Cortex of kidney (tissue), 1 donor: ENCODE measurements at places on chromosomes 5 and 9.

GRCh38 chr9:5510360-5510931 is at the start of gene PDCD1LG2:
PDCD1LG2 (plus strand) TSS chr9:5510531; CDS start chr9:5522547, 12,016 bp downstream.
- DNase-seq = no peak

GRCh38 chr9:14730461-14730898 is 7.9 kb upstream of the CER1 start:
- no peak for DNase-seq

GRCh38 chr9:93967020-93967803 is 12.1 kb upstream of the BARX1 start:
- no peak for DNase-seq

DNA sequence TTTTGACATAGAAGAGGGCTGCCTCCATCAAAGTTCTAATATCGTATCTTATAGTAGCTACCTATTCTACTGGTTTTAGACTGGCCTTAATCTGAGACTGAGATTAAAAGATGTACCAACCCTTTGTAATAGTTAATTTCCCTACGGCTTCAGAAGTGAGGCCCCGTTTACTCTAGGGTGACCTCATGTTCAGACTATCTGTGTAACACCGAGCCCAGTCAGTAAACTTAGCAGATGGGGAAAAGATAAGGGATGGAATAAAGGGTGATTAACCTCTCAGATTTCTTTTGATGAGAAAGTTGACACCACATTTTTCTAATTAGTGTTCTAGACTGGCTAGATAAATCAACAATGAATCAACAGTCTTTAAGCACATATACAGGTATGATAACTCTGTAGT is 283.1 kb downstream of the KCTD16 start:
- DNase-seq = no peak

GRCh38 chr5:156427315-156427714 is 100.4 kb downstream of the SGCD start:
- DNase-seq = no peak

GRCh38 chr9:129077236-129077635 is 3.7 kb upstream of the DOLPP1 start:
- no peak for DNase-seq

- DNase-seq = no peak
These were observed 587.7 kb upstream of the GRAMD2B start for GRCh38 chr5:125835293-125836172.

DNA sequence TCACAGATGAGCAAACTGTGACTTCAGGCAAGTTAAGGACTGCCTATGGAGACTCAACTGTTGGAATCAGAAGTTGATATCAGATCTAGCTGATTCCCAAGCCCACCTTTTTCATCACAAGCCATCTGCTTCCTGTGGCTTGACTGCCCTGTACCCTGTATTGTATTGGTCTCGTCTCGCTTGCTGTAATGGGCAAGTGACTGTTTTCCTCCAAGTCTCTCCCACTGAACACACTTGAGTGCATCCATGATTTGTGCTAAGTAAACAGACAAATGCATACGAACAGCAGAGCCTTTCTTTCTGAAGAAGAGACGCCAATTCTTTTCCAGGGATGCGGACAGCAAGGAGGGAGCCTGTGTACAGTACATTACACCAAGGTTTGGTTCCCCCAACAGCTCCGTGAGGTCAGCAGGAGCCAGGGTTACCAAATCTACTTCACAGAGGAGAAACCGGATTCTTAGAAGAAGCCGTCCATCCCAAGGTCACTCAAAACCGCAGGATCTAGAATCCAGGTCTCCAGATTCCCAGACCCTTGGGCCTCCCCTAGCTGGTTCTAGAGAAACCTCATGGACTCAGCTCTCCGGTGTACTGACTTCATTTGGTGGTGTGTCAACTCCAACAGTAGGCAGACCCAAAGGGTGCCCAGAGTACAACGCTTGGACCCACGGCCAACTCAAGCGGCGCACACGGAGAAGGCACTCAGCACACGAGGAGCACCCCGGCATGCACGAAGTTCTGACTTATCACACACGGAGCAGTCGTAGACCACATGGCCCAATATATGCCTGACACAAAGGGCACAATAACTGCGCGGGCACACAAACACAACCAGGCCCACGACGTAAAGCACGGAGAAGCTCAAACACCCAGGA is 1.1 kb downstream of the BAG1 start:
- DNase-seq = no peak
